ENCODE measurements at places on chromosomes 5 and 9.

- DNase-seq = peak; percentile 17
Measured at GRCh38 chr5:140251527-140251973, 51.4 kb downstream of the PFDN1 start.

DNA sequence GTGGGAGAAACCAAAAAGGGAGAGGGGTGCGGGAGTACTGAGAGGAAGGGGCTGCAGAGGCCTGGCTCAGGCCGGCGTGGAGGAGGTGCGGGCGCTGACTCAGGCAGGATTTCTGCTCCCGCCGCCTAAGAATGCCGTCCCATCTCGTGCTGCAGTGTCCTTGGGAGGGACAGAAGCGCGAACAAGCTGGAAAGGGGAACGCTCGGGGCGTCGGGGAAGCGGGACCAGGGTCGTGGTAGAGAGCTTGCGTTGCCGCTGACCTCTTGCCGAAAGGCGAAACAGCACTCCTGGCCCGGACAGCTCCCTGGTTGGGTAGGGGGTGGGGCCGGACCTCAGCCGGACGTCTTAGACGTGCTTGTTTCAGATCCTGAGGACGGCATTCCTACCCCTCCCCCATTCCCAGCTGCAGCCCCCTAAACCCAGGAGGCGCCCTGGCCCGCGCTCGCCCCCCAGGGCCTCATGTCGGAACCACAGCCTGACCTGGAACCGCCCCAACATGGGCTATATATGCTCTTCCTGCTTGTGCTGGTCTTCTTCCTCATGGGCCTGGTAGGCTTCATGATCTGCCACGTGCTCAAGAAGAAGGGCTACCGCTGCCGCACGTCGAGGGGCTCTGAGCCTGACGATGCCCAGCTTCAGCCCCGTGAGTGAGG lies 1.1 kb downstream of the RELL2 start:
- DNase-seq = peak; percentile 54

- peak; percentile 11 for DNase-seq
Measured at GRCh38 chr9:121640076-121640475, 11.4 kb upstream of the DAB2IP start.

- no peak for DNase-seq
Measured at GRCh38 chr5:113056988-113057387, 80.4 kb downstream of the DCP2 start.

DNA sequence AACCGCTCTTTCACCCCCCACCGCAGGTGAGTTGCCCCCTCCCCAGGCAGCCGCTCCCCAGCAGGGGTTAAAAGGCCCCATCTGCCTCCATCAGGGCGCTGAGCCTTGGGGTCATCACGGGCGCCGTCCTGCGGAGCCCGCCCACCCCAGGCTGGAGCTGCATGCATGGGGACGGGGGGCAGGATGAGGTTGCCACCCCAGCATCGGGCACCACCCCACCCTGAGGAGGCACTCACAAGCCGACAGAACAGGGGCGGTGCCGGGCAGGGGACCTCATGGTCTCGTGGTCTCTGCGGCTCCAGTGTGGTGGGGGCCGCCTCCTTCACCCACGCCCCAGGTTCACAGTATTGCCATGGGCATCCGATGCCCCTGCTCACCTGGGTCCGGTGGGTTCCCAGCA lies 16.5 kb downstream of the PTGES start:
- no peak for DNase-seq

- DNase-seq = no peak
Measured at GRCh38 chr5:180343110-180343830, 9.9 kb downstream of the GFPT2 start.

DNA sequence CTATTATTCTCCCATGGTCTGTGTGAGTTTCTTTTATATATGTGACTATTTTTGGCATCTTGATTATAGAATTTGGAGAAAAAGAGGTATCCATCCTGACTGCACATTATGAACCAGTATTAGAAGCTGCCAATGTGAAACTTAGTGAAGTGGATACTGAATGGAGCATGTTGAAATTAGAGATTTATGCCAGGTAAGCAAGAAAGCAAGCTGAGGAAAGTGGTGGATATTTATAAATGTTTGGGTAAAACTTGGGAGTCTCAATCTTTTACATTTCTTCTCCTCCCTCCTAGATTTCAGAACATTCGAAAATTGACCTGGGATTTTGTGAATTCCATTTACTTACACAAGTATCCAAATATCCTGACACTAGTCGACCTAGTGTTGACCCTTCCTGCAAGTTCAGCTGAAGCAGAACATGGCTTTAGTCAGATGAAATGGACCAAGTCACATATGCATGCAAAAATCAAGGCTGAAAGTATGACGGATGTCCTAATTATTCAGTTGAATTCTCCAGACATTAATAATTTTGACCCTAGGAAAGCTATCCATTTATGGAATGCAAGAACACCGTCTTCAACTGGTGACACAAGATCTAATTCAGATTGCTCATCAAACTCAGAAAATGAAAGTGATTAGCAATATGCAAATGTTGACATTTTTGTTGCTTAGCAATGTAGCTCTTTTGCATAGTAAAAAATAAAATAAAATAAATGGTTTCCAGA lies 66.8 kb upstream of the IL7R start:
- DNase-seq = no peak

- no peak for DNase-seq
Measured at GRCh38 chr5:83277953-83278352, 193.6 kb upstream of the VCAN start.

DNA sequence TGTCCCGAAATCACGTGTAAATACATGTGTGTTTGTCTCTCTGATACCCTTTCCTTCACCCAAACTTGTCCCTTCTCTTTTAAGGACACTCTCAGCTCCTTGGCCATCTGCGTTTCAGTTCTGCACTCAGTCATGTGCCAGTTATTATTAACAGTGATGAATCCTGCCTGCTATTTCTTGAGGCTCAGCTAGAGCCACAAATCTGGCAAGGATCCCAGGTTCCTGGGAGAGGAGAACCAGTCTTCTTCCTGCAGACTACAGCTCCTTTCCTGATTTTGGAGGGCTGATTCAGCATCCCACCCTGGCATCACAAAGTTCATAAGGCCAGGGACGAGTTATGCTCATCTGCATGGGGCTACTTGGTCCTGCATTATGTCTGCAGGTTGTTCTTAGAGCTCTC lies 5.6 kb downstream of the MAMDC2 start:
- DNase-seq = no peak

- DNase-seq = no peak
Measured at GRCh38 chr9:93081931-93082330, 14.1 kb upstream of the CARD19 start.

DNA sequence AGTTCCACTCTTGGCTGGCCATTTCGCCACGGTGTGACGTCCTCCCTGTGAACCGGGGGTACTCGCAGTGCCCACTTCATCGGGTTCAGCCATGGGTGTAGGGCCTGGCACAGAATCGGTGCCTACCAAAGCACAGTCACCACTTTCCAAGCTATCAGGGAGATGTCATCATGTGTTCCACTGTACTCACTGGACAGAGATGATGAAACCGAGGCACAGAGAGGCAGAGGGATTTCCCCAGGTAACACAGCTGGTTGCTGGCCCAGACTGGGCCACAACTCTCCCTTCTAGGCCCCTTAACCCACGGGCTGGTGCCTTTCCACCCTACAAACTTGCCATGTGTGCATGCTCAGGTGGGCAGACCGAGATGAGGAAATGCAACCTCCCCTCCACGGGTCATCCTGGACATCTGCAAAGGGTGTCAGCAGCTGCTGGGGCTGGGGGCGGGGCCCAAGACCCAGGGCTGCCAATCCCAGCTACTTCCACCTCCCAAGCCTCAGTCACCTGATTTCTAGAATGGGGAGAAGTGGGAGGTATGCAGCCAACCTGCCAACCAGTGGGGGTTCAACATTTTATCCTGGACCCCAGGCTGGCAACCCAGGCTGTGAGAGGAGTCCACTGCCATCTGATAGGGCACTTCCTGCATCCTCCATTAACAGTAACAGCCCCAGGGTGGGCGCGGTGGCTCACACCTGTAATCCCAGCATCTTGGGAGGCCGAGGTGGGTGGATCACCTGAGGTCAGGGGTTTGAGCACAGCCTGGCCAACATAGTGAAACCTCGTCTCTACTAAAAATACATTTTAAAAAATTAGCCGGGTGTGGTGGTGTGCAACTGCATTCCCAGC lies 893 bp upstream of the SH2D3C start:
- DNase-seq = no peak

DNA sequence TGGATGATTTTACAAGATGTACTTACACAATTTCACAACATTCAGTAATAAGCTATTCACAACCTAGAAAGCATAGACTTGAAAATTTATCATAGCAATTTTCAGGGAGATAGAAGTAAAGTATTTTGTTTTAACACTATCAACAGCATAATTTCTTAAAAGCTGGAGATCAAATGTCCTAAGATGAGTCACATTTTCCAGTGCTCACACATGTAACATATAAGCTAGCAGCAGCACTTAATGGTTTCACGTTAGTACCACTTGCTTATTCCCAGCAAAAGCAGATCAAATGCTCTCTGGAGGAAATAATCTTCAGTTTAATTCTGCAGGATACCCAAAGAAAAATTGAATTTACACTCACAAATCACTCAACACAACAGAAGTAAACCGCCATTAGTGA lies 6.5 kb downstream of the OR13C8 start:
- no peak for DNase-seq

DNA sequence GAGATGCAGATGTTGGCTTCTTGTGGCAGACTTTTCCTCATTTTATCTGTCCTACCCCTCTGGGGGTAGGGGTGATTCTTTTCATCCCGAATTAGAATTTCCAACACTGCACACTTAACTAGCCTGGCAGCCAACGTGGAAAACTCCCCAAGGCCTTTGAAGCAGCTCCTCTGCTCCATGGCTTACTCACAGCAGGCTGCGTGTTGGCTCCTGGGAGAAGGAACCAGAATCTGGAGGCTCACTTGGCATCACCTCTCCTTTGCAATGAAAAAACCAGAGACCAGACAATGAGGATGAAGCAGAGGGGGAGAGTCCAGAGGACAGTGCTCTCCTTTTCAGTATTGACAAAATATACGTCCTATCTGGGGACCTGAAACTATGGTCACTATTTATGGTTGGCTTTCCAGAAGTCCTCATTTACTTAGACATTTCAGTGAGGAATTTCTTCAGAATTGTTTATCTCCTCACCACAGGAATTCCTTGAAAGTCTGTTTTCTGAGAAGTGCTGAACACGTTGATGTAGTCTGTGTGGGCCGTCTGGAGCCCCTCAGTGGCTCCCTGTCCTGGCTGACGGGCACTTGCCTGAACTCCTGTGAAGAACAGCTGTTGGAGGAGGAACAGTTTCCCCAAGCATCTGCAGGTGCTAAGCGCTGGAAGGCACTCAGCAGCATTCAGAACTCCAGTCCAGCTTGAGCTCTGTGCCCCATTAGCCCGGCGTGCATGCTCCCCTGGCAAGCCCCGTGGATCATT lies 231.3 kb downstream of the RFK start:
- DNase-seq = no peak
